Activated CD8-positive, alpha-beta T cell treated with anti-CD3 and anti-CD28 coated beads for 36 hours (primary cell): ENCODE measurements at places on chromosomes 12 and 14. TPM values are rescaled to one million over a fixed set of nuclear protein-coding genes. Genes with fewer than 3 reads are reported as not detected.

DNA sequence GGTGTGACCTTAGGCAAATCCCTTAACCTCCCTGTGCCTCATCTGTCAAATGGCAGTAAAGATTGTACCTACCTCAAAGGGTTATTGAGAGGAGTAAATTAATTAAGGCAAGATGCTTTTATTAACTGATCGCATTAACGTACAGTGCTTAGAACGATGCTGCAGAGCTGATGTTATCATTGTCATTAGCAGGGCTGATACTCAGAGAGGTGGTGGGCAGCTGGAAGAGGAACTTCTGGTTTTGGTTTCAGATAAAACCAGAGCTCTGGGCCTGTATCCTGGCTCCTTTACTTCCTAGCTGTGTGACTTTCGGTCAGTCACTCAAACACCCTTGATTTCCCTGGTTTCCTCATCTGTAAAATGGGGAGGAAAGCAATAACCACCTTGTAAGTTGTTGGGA, 55.1 kb downstream of the CALM1 start:
- H3K27me3 ChIP-seq: no peaks in the 10 kb centered on the region
- no peaks in the 10 kb centered on the region for H3K36me3 ChIP-seq
- H3K27ac ChIP-seq: no peak overlapping the region
- peaks cover 6% of the 10 kb centered on the region for H3K4me1 ChIP-seq
- H3K4me3 ChIP-seq: no peak overlapping the region
- no peak for DNase-seq

GRCh38 chr12:68224613-68225285, 861 bp downstream of the IL26 start:
- no peaks in the 10 kb centered on the region for H3K36me3 ChIP-seq
- no peaks in the 10 kb centered on the region for H3K27me3 ChIP-seq
- H3K27ac ChIP-seq: no peak overlapping the region
- peaks cover 11% of the 10 kb centered on the region for H3K4me1 ChIP-seq
- H3K4me3 ChIP-seq: no peak overlapping the region

DNA sequence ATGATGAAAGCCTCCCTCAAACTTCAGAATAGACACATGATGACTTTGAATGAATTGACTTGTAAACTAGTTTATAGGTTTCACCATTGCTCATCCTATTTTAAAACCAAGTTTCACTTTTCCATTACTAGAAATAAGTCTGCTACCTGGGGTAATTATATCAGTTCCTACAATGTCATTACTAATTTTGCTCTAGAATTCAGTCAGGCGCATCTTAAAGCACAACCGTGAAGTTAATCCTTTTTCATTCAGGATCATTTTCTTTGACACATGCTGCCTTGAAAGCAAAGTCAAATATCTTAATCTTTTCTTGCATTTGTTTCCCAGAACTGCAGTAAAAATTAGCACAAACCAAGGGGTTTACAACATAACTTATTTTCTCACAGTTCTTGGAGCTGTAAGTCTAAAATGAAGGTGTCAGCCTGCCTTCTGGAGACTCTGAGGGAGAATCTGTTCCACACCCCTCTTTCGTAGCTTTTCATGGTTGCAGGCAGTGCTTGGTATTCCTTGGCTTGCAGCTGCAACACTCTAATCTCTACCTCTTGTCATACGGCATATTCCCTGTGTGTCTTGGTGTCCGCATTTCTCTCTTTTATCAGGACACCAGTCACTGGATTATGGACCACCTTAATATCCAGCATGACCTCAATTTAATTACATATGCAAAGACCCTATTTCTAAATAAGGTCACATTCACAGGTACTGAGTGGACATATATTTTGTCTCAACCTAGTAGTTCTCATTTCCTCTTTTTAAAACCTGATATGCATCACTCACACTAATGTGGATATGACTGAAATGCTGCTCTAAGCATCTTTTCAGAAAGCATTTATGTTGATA, 114.3 kb upstream of the PDZRN4 start:
- no peaks in the 10 kb centered on the region for H3K36me3 ChIP-seq
- no peak for DNase-seq
- no peak overlapping the region for H3K27ac ChIP-seq
- H3K27me3 ChIP-seq: no peaks in the 10 kb centered on the region

- H3K27ac ChIP-seq: no peak overlapping the region
- H3K4me1 ChIP-seq: no peaks in the 10 kb centered on the region
- H3K36me3 ChIP-seq: no peaks in the 10 kb centered on the region
- DNase-seq: no peak
- H3K27me3 ChIP-seq: no peaks in the 10 kb centered on the region
These were observed 153.6 kb downstream of the KTN1 start for GRCh38 chr14:55733599-55733998.

- DNase-seq: peak; percentile 70
- peak overlapping the region; percentile 55 for H3K27ac ChIP-seq
- no peak overlapping the region for H3K4me3 ChIP-seq
These were observed 30.3 kb upstream of the ADIPOR2 start for GRCh38 chr12:1660304-1661187.

DNA sequence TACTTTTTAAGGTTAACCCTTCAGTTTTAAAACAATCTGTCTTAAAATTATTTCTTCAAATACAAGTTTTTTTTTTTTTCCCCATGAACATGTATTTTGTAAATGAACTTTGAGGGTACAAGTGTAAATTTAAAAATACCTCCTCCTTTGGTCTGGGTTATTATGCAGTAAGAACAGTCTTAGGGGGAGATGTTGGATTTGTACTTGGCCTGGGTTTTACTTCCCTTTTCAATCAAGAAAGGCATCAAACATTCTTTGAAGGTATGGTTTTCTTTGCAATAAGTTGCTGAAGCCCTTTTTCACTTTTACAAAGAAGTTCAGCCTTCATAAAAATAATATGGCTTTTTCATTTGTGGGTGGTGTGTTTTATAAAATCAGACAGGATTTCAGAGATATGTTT, 20.5 kb downstream of the WBP11 start:
- H3K27me3 ChIP-seq: no peaks in the 10 kb centered on the region
- no peak overlapping the region for H3K4me3 ChIP-seq
- no peak for DNase-seq
- H3K4me1 ChIP-seq: peaks cover 10% of the 10 kb centered on the region
- peaks cover 25% of the 10 kb centered on the region for H3K36me3 ChIP-seq

TMEM63C gene
- 3.6 TPM for total RNA-seq

- H3K4me3 ChIP-seq: no peak overlapping the region
- H3K27ac ChIP-seq: no peak overlapping the region
- no peaks in the 10 kb centered on the region for H3K36me3 ChIP-seq
- H3K27me3 ChIP-seq: peaks cover 1% of the 10 kb centered on the region
- DNase-seq: no peak
These were observed 37.3 kb upstream of the EVL start for GRCh38 chr14:100027771-100028490.

IFNG-AS1 gene
- total RNA-seq: 0.25 TPM

GRCh38 chr14:95483309-95484165, 32.9 kb downstream of the SYNE3 start:
- no peak for DNase-seq
- H3K4me1 ChIP-seq: peaks cover 47% of the 10 kb centered on the region
- peaks cover 5% of the 10 kb centered on the region for H3K36me3 ChIP-seq
- H3K4me3 ChIP-seq: no peak overlapping the region
- no peaks in the 10 kb centered on the region for H3K27me3 ChIP-seq
- no peak overlapping the region for H3K27ac ChIP-seq

DNA sequence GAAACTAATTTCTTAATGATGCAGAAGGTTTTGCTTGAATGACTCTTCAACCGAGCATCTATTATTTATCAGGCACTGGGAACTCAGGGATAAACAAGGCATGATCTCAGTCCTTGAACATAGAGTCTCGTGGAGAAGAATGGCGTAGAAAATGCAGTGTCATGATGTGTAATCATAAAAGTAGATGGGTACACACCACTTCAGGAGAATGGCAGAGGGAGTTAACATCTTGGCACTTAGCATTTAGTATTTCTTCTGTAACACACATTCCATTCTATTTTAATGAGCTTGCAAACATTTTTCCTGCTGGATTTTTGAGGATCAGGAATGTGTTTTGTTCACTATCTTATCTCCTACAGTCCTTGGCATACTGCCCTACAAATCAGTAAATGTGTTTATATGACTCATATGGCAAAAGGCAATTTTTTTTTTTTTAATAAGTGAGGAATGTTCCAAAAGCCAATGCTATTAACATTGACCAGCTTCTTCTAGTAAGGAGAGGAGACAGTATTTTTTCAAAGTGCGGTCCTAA, 3.8 kb downstream of the TXNRD1 start:
- H3K27me3 ChIP-seq: peaks cover 10% of the 10 kb centered on the region
- DNase-seq: no peak
- peaks cover 41% of the 10 kb centered on the region for H3K4me1 ChIP-seq
- H3K36me3 ChIP-seq: peaks cover 4% of the 10 kb centered on the region

RFLNA gene
- total RNA-seq: not detected

MRPS35 gene
- total RNA-seq: 56.4 TPM

DNA sequence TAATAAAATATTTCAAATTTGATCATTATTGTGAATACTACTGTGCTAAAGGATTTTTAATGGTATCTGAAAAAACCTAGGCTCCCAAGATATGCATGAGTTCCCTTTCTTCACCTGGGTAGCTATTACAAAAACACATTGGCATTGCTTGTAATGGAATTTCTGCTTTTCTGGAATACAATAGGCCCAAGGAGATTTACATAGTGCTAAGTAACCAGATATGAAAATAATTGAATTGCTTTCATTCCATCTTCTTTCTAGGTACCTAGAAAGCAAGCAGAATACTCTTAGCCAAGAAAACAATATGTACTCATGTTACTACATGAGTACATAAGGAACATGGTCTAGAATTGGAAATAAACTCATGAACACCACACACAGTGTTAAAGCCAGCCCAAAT, 291.9 kb downstream of the KCNC2 start:
- H3K4me1 ChIP-seq: no peaks in the 10 kb centered on the region
- H3K27ac ChIP-seq: no peak overlapping the region
- DNase-seq: no peak
- no peaks in the 10 kb centered on the region for H3K36me3 ChIP-seq
- H3K4me3 ChIP-seq: no peak overlapping the region
- H3K27me3 ChIP-seq: no peaks in the 10 kb centered on the region

DYNLL1 gene
- 137 TPM for total RNA-seq

GRCh38 chr12:12519354-12519998, 43.2 kb downstream of the DUSP16 start:
- H3K4me3 ChIP-seq: no peak overlapping the region
- H3K27me3 ChIP-seq: no peaks in the 10 kb centered on the region
- no peak overlapping the region for H3K27ac ChIP-seq
- H3K36me3 ChIP-seq: peaks cover 28% of the 10 kb centered on the region
- DNase-seq: no peak

DNA sequence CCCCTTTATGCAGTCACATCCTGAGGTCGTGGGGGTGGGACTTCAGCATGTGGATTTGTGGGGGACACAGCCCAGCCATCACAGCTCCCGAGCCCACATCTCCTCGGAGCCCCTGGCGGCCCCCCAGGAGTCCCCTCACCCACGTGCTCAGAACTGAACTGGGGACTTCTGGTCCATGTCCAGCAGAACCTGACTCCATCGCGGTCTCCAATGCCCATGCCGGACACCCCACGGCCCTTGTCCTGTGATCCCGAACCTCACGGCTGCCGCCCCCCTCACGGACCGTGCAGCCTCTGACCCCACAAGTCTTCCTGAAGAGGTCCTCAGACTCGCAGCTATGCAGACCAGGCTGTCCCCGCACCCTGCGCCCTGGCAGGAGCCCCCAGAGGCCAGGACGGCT, 13.5 kb upstream of the FBRSL1 start:
- no peak overlapping the region for H3K4me3 ChIP-seq
- H3K27ac ChIP-seq: peak overlapping the region; percentile 57
- peaks cover 34% of the 10 kb centered on the region for H3K4me1 ChIP-seq
- H3K36me3 ChIP-seq: no peaks in the 10 kb centered on the region
- DNase-seq: no peak
